ENCODE measurements at places on chromosomes 4 and X. TPM values are rescaled to one million over a fixed set of nuclear protein-coding genes. Genes with fewer than 3 reads are reported as not detected.

The SYTL4 gene
- total RNA-seq: 7.4 TPM

The GPAT3 gene
- 80.5 TPM for total RNA-seq

The CT55 gene
- not detected for total RNA-seq

The BEND2 gene
- not detected for total RNA-seq

The PPP4R3C gene
- total RNA-seq: not detected

The FDCSP gene
- not detected for total RNA-seq

The SLC6A14 gene
- total RNA-seq: not detected

The SMARCA5 gene
- total RNA-seq: 32.0 TPM

The ASMT gene
- total RNA-seq: not detected

The FAM236C gene
- total RNA-seq: not detected

The HEPH gene
- total RNA-seq: not detected

The SPATA4 gene
- total RNA-seq: not detected

The ENPP6 gene
- not detected for total RNA-seq

The FGFR3 gene
- 0.62 TPM for total RNA-seq

The PWWP3B gene
- 0.12 TPM for total RNA-seq

The RWDD4 gene
- total RNA-seq: 46.1 TPM

The TMSB15B gene
- total RNA-seq: 7.4 TPM

The AKAP14 gene
- not detected for total RNA-seq

The PIGA gene
- total RNA-seq: 19.9 TPM

The INTU gene
- 3.2 TPM for total RNA-seq

The GAGE12J gene
- not detected for total RNA-seq

The NAA11 gene
- not detected for total RNA-seq

The MMGT1 gene
- total RNA-seq: 39.2 TPM

The PDCL2 gene
- not detected for total RNA-seq

The MED14 gene
- 30.5 TPM for total RNA-seq

The MAGEH1 gene
- total RNA-seq: 9.4 TPM

The OCIAD1 gene
- 203 TPM for total RNA-seq

The RIPPLY1 gene
- not detected for total RNA-seq

The SMIM31 gene
- total RNA-seq: 0.10 TPM

The L1CAM gene
- total RNA-seq: 29.9 TPM

The ZXDB gene
- 13.9 TPM for total RNA-seq

The ADH1C gene
- not detected for total RNA-seq

The DGKK gene
- total RNA-seq: not detected

The SLC26A1 gene
- total RNA-seq: 0.61 TPM

The GASK1B gene
- total RNA-seq: 83.1 TPM

The PTTG2 gene
- not detected for total RNA-seq

The PNPLA4 gene
- 23.4 TPM for total RNA-seq

The SPANXN4 gene
- total RNA-seq: 34.8 TPM

The WDR17 gene
- 9.1 TPM for total RNA-seq

The TACC3 gene
- total RNA-seq: 24.7 TPM

The MAGEB10 gene
- total RNA-seq: not detected

Data from NCI-H460 (cell line).